ENCODE measurements at places on chromosomes 7 and 10.

- DNase-seq, result no peak
These were observed 184.5 kb upstream of the SP8 start for GRCh38 chr7:20971219-20971618.

GRCh38 chr10:48633381-48634197 lies 28.7 kb upstream of the ARHGAP22 start:
- no peak for DNase-seq

- peak; percentile 63 for DNase-seq
These were observed 910 bp downstream of the WIPF3 start for GRCh38 chr7:29806995-29807841.

DNA sequence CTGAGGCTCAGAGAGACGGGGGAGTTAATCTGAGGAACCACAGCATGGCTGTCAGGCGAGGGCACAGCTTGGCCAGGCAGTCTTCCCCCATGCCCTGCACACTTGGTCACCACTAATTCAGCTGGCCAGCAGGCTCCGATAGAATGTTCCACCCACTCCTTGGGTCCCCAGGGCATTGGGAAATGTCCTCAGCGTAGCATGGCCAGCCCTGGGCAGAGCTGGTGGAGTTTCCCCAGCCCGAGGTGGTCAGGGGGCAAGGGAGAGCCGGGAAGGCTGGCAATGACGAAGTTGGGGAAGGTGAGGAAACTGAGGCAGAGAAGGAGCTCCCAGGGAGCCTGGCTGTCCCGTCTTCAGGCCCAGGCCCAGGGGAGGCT lies 12.1 kb upstream of the GRIFIN start:
- no peak for DNase-seq

GRCh38 chr7:155713384-155713783 lies 68.9 kb downstream of the RBM33 start:
- DNase-seq, result no peak

DNA sequence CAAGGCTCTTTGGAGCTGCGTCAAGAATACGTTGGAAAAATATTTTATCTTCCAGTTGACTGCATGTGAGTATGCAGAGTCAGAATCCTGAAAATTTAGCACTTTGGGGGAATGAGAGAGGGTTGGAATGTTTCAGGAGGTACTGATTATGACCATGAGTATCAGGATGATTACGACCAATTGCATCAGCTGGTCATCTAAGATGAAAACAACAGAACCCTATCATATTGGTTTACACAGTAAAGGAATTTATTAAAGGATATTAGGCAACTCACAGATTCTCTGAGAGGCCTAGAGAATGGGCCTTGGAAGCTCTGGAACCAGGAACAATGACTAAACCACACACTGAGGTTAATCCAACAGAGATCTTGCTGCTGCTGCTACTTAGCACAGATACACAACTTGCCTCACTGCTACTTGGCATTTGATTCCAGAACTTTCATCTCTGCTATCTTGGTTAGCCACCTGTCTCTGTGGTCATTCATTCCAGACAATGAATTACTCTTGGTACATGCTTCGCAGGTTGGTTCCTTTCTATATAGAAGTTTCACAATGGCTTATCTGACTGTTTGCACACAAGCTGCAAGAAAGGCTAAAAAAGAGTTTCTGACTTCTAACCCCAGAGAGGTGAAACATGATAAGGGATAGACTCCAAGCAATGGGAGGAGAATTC lies 68.0 kb upstream of the CTTNBP2 start:
- DNase-seq, result no peak

DNA sequence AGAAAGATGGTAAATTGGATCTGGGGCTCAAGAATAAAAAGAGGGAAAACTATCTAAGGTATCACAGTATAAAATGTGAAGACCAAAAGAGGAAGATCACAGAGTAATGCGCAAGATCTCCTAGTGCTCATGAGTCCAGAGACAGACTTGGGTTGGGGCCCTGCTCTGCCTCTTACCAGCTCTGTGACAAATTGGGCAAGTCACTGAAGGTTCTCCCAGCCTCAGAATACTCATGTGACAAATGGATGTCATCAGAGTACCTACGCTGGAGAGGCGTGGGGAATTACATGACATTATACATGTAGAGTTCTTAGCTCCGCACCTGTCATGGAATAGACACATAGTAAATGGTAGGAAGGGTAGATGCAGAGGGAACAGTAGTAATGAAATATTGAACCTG lies 124.4 kb downstream of the DOCK4 start:
- no peak for DNase-seq

DNA sequence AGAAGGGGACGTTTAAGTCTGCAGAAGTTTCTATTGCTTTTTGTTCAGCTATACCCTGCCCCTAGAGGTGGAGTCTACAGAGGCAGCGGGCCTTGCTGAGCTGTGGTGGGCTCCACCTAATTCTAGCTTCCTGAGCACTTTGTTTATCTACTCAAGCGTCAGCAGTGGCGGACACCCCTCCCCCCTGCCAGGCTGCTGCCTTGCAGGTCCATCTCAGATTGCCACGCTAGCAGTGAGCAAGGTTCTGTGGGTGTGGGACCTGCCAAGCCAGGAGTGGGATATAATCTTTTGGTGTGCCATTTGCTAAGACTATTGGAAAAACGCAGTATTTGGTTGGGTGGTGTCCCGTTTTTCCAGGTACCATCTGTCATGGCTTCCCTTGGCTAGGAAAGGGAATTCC lies 147.3 kb upstream of the PRPS1L1 start:
- DNase-seq, result no peak

DNA sequence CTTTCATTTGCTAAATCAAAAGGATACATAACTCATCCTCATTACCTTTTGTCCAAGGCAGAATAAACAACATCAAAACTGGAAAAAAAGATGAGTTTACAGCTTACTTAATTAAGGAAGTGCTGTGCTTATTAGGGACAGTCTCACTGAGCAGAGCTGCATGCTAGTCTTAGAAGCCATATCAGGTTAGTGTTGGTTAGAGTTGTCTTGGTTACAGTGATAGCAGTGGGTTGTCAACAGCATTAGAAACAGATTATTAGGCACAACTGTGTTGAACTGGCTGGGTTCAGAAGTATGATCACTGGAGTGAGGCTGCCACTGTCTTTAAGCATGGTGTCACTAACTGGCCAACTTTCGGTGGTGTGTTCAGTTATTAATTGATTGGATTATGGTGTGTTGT lies 503.9 kb upstream of the IGFBP3 start:
- no peak for DNase-seq

DNA sequence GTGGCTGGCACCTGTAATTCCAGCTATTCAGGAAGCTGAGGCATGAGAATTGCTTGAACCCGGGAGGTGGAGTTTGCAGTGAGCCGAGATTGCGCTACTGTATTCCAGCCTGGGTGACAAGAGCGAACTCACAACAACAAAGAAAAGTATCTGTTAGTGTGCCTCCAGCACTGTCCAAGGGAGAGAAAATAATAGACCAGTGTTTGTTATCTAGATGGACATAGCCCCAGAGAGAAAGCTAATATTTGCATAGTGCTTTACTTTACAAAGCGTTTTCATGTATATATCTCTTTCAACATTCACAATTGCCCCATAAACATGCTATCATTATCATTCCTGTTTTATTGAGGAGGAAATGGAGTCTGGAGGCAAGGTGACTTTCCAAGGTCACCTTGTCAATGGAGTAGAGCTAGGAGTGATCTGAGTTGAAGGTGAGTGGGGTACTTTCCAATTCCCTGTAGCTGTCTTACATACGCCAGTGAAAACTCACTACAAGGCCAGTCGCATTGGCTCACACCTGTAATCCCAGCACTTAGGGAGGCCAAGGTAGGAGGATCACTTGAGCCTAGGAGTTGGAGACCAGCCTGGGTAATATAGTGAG lies 49.7 kb upstream of the KIF5B start:
- DNase-seq, result no peak

DNA sequence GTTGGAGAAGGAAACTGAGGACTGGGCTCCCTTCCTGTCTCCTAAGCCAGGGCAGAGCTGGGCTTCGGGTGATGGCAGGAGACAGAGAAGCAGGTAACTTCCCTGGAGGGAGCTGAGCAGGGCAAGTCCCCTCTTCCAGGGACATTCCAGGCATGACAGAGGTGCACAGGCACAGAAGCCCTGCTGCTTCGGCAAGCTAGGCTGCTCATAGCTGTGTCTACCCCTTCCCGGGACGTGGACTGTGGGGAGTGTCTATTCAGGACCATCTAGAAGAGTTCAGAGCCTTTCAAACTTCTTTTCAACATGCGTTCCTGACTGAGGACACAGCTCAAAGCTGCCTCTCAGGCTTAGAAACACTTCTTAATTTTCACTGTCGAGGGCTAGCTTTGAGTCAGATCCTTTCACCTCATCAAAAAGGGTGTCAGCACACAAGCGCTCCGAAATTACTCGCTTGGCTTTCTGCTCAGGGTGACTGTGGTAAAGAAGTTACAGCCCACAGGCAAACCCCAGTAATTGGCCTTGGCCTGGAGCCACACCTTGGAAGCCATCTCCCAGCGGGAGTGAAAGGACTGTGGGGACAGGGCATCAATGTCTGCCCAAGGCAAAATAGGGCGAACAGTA lies 63.7 kb upstream of the STEAP1B start:
- DNase-seq, result peak; percentile 36

DNA sequence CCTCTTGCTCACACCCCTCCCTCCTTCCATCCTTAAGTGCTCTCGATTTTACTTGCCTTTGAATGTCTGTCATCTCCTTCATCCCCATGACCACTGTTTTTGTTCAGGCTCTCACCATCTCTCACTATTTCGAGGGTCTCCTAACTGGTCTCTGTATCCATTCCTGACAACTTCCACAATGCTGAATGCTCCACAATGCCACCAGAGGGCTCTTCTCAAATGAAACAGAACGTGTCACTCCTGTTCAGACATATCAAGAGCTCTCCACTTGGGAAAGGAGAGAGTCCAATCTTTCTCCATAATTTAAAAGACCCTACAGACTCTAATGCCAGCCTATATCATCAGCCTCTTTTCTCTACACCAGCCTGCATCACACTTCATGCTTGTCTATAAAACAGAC lies 9.0 kb upstream of the SLC13A1 start:
- peak; percentile 43 for DNase-seq

- no peak for DNase-seq
These were observed 9.0 kb downstream of the MYOF start for GRCh38 chr10:93473161-93473560.

GRCh38 chr7:99386584-99387238 lies 12.2 kb downstream of the ARPC1B start:
- no peak for DNase-seq

DNA sequence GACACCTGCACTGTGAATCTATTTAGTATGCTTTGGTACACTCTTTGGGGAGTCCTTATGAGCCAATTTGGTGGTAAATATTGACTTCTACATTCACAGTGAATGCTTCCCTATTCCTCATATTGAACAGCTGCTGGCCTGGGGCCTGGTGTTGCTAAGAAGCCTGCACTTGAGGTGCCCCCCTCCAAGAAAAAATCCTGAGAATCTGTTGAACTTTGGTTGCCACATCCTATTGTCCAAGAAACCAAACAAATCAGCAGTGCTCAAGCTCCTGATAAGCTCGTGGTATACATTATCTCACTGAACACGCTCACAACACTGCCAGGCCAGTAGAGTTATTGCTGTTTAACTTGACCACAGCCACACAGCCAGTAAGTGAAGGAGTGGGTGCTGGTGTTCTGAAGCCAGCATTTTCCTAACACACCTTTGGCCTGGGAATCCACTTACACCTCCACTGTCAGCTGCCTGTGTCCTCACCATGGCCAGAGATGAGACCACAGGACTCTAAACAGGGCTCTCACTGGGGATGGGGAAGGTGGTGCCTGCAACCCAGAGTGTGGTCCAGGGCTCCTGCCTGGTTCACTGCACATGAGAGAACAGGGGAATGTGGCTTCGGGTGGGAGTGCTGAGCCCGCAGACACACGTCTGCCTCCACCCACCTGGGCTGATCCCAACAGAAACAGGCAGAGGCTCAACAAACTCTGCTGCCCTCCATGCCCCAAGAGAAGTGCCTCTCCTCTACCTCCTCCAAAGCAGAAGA lies 6.7 kb downstream of the DDC start:
- no peak for DNase-seq

- DNase-seq, result no peak
These were observed 76.0 kb upstream of the GRB10 start for GRCh38 chr7:50858528-50859245.

- no peak for DNase-seq
These were observed 402 bp downstream of the MAFK start for GRCh38 chr7:1530946-1531262.

- DNase-seq, result no peak
These were observed 5.7 kb upstream of the ZCCHC24 start for GRCh38 chr10:79451046-79451699.

DNA sequence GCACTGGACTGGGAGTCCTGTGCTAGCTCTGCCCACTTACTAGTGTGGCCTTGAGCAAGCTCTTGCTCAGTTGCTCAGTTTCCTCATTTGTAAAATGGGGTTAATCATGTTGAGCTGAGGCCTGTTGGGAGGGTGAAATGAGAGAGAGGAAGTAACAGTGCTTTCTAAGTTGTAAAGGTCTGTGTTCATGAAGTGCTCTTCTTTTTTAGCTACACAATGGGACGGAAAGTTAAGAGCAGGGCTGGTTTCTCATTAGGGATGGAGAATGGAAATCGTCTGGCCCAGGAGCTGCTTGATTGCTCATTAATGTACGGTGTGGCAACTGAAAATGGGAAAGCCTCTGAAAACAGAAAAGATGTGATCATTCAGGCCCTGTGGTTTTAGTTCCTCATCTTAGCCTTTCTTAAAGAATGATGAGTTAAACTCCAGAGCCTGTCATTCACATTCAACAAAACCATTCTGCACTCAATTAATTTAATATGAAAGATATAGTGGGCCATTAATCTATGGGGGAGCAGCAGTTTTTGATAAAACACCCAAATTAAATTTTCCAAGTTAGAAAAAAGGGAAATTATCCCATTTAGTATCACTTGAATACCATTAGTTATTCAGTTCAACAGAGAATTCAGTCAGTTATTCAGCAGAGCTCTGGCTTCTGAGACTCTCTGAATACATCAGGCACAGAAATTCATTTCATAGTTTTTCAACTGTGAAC lies 60.5 kb downstream of the SH2D4B start:
- no peak for DNase-seq

DNA sequence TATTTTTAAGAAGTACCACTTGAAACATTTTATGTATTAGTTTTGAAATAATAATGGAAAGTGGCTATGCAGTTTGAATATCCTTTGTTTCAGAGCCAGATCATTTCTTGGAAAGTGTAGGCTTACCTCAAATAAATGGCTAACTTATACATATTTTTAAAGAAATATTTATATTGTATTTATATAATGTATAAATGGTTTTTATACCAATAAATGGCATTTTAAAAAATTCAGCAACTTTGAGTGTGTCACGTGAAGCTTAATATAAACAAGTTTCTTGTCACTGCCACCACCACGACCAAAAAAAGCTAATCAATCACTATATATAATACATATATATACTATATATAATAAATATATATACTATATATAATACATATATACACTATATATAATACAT lies 4.8 kb downstream of the IL6 start:
- no peak for DNase-seq

DNA sequence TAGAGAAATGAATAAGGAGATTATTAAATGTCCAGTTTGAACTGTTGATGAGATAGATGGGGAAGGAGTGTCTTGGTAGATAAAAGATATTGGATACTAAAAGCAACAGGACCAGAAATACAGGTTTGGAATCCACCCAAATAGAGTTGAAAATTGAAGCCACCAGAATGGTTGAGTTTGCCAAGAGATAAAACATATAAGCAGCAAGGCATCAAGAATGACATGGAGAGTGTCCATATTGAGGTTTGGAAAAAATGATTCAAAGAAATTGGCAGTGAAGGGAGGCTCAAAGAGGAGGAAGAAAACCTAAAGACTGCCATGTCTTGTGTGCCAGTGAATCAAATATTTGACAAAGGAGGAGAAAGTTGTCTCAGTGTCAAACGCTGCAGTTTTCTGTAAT lies 24.2 kb downstream of the CFAP69 start:
- no peak for DNase-seq

GRCh38 chr7:90569368-90569767 lies 26.8 kb upstream of the CDK14 start:
- DNase-seq, result no peak
